ENCODE measurements at places on chromosomes 2 and 18. TPM values are rescaled to one million over a fixed set of nuclear protein-coding genes. Genes with fewer than 3 reads are reported as not detected.

DNA sequence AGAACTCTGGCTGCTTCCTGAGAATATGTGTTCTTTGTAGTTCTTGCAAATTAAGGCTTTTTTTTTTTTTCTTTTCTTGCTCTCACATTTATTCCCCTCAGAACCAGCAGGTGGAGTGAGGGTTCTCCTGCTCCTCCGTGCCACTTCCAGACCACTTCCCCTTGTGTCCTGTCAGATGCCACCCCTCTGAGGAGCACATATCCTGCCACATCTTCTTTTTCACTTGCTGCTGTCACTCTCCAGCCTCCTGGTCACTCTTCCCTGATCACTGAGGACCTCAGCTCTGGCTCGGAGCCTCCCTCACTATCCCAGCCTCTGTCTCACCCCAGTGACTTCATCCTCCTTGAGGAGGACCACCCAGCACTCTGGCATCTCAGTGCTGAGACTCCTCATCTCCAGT lies 100.5 kb downstream of the TACR1 start:
- peak; percentile 28 for DNase-seq

PDE1A gene
- total RNA-seq: not detected

SNRNP27 gene
- 99.1 TPM for total RNA-seq

SCYGR2 gene
- total RNA-seq: not detected

DNA sequence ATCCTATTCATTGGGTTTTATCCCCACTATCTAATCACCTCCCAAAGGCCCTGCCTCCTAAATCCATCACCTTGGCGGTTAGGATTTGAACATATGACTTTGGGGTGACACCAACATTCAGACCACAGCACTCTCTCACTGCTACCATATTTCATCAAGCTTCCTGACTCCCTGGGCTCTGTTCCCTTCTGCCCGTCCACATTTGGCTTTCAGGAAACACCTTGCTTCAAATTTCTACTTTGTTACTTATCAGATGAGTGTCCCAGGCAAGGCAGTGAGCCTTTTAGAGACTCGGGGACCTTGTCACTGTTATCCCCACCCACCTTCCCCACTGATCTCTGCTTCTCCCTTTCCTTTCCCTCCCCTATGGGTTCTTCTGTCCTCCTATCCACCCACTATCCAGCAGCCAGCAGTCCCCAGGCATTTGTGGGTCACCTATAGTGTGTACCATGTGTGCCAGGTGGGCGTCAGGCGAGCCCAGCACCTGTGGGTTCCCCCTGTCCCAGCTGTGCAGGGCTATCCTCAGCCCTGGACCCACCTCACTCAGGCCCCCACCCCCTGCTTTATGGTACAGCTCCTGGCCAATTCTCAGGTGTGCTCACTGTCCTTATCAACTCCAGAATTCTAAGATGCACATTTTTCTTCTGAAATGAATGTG lies 230.9 kb downstream of the LOXHD1 start:
- DNase-seq: no peak

DIS3L2 gene
- 20.3 TPM for total RNA-seq

NT5C1B gene
- not detected for total RNA-seq

DNA sequence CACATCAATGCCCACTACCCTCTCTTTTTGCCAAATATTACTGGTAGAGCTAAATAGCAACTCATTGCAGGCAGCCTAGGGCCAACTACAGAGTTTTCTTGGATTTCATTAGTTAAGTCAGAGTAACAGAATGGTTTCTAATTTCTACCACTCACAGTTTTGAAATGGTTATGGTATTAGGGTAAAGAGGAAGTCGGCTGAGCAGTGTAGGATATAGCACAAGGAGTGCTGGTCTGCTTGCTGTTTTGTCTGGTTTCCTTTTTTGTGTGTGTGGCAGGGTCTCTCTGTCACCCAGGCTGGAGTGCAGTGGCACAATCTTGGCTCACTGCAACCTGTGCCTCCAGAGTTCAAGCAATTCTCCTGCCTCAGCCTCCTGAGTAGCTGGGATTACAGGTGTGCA lies 289.2 kb upstream of the CCDC68 start:
- DNase-seq: no peak

DNA sequence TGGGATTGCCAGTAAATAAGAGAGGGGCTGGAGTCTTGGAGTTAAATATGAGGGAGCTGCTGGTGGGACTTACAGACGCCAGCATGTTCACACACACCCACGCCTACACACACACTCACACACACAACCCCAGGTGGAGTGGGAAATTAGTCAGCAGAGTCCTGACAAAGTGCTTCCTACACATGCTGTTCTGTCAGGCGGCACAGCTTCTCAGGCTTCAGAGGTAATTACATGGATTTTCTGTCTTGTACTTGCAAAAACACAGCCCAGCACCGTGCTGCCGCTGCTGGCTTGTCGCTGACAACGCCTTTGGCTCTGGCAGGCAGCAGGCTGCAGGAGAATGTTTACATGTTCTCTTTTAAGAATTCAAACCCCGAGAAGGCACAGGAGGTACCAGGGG lies 1186.3 kb upstream of the CELF4 start:
- no peak for DNase-seq

DNA sequence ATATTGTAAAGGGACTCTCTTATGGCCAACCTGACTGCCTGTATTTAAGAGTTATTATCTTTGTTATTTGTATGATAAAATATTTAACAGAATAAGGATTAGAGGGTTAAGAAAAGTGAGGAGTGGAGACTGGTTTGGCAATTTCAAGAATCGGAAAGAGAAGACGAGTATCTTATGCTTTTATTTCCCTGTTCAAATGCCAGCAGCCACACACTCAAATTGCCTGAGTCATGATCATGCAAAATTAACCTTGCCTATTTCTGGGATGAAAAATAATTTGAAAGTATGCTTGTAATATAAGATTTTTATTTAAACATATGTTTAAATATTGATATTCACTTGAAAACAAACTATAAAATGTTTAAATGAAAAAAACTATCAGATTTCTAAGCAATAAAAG lies 188.6 kb downstream of the CD226 start:
- no peak for DNase-seq

- no peak for DNase-seq
Observed at GRCh38 chr2:118077636-118078247, 10.5 kb upstream of the INSIG2 start.

DNA sequence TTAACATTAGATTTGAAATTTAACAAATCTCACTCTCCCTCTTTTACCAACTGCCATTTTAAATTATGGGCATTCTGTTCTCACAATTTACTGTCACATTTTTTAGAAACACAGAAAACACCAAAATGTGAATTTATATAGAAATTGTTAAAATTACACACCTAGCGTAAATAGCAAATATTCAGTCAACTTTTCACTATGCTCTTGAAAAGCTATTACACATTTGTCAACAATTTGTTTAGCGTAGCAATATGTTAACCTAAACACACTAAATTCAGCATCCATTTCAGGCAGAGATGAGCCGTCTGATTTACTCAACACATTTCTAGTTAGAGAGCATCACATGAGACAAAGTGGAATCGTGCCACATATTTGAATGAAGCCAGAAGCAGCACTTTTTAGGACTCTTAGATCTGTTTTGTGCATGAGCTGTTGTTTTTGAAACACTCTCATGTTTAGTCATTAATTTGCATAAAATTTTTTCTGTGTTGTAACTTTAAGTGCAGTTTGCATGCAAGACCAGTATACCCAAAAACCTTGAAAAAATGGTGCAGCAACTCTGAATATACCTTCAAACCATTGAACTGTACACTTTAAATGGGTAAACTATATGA lies 8.2 kb downstream of the TTC32 start:
- no peak for DNase-seq

NCKAP5 gene
- total RNA-seq: 3.4 TPM

SF3B1 gene
- total RNA-seq: 159 TPM

All from Caki2 (cell line).